BJ (cell line): ENCODE measurements at places on chromosomes 16 and 17.

DNA sequence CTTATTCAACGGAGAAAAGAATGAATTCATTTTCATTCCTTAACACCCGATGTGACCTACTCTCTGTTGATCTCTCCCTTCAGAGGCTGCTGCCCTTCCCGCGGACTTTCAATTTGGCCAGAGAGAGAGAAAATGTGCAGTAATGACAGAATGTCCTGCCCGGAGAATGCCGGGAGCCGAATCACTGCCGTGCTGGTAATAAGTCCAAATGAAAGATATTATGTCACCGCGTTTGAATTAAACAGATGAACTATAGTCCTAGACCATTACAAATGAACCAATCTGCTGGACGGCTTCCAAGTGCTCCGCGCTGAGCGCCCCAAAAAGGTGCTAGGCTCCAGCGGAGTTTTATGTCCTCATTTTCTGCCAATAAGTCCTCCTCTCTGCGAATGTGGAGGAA, 14.7 kb upstream of the C16orf82 start:
- DNase-seq, result no peak

- no peak for DNase-seq
Observed at GRCh38 chr17:40534371-40535189, 30.7 kb downstream of the CCR7 start.

GRCh38 chr16:19377864-19378263, 39.8 kb upstream of the TMC5 start:
- DNase-seq, result no peak

DNA sequence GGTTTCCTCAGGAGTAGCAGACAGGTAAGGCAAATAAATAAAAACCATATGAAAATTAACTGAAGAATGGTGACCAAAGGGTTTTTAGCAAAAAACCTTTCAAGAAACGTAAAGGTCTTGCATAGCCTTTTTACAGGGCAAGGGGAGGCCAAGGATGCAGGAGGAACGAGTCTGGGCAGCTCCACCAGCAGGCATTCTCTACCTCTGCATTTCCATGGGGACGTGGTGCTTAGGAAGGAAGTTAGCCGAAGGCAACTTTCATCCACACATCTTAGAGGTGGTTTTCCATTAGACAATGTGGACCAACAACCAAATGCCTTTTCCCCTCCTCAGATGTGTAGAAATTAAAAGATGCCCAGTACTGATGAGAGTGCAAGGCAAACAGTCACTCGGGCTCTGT, 20.7 kb downstream of the TOM1L2 start:
- DNase-seq, result no peak

DNA sequence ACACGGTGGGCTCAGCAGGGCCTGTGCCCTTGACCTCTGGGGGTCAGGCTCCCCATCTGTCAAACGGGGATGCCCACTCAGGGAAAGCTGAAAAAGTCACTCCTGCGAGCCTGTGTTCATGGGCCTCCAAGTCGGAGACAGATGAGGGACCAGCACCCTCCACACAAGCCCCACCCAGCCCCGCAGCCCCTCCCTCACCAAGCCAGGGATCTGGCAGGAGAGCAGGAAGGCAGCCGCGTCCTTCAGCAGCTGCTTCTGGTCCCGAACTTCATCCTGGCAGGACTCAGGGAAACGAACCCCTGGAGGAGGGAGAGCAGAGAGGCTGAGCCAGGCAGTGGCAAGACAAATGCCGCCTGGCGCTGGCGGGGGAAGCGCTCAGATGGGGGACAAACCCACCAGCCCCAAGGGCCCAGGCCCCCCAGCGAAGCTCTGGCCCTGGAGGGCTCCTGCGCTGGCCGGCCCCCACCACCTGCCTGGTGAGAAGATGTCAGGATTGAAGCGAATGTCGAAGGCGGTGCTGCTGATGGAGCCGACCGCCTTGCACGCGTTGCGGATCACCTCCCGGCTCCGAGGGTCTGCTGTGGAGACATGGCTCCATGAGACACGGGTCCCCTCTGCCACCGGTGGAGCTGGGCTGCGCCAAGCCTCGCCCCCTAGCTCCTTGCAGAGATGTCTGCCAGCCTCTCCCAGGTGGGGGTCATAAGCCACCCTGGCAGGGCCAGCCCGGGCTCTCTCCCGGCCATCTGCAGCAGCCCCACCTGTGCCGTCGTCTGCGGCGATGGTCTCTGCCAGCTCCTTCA, 15.4 kb downstream of the CLUH start:
- DNase-seq, result no peak

DNA sequence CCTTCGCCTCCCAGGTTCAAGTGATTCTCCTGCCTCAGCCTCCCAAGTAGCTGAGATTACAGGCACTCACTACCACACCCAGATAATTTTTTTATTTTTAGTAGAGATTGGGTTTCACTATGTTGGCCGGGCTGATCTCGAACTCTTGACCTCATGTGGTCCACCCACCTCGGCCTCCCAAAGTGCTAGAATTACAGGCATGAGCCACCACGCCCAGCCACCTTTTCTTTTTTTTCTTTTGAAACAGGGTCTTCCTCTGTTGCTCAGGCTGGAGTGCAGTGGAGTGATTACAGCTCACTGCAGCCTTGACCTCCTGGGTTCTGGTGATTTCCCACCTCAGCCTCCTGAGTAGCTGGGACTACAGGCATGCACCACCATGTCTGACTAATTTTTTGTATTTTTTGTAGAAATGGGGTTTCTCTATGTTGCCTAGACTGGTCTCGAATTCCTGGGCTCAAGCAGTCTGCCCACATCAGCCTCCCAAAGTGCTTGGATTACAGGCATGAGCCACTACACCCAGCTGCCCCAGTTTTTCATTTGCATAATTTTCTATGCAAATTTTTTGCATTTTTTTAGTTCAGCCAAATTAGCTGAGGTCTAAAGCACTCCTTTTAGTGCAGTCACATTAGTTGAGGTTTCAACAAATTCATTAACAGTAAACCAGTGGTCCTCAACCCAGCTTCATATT, 11.3 kb downstream of the WWP2 start:
- no peak for DNase-seq

GRCh38 chr17:78039581-78039980, 81.1 kb downstream of the TNRC6C start:
- DNase-seq, result no peak

DNA sequence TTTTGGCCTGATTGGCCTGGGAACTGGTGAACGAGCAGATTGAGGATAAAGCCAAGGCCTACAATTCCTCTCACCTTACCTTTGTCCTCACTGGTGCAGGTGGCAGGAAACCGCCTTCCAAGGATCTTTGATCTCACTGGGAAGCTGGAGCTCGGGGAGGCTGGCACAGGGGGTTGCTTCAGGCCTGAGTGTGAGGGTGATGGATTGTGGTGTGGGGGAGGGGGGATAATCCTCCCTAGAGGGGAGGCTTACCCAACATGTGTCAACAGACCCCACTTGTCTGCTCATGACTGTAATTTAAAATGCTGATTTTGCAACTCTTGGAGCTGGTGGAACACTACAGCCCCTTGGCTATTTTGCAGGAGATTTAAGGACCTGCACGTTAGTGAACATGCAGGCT, 4.5 kb upstream of the RMI2 start:
- DNase-seq, result no peak

- peak; percentile 12 for DNase-seq
Observed at GRCh38 chr17:59963738-59964481, 630 bp downstream of the RNFT1 start.

GRCh38 chr16:965036-965395, 5.8 kb downstream of the LMF1 start:
- DNase-seq, result no peak

GRCh38 chr16:49524216-49524946, 150.8 kb downstream of the C16orf78 start:
- no peak for DNase-seq

DNA sequence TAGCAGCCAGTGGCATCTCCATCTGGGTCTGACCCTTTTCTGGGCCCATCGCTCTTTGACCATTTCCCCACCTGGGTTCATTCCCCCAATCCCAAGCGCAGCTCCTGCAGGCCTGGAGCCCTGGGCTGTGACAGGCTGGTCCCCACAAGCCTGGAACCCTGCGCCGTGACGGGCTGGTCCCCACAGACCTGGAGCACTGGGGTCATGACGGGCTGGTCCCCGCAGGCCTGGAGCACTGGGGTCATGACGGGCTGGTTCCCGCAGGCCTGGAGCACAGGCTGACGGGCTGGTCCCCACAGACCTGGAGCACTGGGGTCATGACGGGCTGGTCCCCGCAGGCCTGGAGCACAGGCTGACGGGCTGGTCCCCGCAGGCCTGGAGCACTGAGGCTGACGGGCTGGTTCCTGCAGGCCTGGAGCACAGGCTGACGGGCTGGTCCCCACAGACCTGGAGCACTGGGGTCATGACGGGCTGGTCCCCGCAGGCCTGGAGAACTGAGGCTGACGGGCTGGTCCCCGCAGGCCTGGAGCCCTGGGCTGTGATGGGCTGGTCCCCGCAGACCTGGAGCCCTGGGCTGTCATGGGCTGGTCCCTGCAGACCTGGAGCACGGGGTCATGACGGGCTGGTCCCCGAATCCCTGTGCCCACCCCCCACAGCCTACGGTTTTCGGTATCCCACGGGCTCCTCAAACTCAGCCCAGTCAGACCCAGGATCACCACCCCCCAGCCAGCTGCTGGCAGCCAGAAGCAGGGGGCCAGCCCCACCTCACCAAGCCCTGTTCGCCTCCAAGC, 16.6 kb downstream of the TMC6 start:
- no peak for DNase-seq

DNA sequence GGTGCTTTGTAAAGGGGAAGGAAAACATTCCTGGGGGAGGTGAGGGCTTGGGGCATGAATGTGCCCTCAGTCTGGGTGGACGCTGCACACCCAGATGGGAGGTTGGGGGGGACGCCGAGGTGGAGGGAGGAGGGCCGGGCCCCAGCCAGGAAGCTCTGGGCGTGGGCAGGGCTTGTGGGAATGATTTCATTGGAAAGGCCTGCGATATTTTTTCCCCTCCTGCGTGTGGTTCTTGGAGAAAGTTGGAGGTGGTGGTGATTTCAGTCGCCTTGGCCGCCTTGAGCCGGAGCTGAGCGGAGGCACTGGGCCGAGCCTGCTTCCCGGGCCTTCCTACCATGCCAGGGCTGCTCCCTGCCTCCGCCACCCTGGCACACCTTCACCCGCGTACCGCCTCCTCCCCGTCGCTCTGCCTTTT, 26.4 kb upstream of the CLEC18A start:
- peak; percentile 67 for DNase-seq

GRCh38 chr16:9798952-9799580, 383.2 kb downstream of the GRIN2A start:
- DNase-seq, result no peak
